Stimulated activated CD4-positive, alpha-beta T cell treated with anti-CD3 and anti-CD28 coated beads, Interleukin-1b, Interleukin-23, amount 100 ng/mL, for 48 hours (primary cell): ENCODE measurements at places on chromosomes 4 and X.

DNA sequence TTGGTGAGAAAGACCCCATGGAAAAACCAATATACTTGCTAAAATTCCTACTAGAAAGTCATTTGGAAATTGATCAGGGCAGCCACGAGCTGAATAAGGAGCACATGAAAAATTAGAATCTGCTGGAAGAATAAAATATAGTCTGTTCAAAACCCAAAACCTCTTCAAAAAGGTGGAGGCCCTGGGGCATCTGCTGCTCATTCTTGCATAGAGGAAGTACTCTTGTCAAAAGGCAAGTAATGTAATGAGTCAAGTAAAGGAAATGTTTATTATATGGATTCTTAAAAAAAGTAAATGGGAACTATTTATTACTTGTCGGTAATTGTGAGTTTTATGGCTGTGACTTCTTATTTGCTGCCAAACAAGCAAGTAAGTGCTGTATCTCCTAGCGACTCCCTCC lies 109.5 kb downstream of the GK start:
- no peak for DNase-seq

GRCh38 chr4:184587701-184588100 lies 61.5 kb downstream of the CASP3 start:
- DNase-seq: no peak

GRCh38 chr4:182421753-182422152 lies 178.6 kb downstream of the TENM3 start:
- no peak for DNase-seq

DNA sequence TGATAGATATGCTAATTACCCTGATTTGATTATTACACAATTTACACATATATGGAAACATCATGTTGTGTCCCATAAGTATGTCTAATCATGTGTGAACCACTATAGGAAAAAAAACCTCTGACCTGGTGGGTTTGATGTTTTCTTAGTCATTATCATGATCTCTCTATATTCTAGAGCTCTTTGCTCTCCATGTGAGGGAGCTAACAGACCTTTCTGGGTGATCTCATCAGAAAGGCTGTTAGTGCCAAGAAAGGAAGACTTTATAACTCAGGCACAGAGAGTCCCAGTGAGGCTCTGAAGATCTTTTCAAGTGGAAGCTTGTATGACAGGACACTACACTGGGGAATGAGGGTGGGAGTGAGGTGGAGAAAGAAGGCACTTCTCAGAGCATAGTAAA lies 527.7 kb upstream of the MAGEB2 start:
- no peak for DNase-seq

DNA sequence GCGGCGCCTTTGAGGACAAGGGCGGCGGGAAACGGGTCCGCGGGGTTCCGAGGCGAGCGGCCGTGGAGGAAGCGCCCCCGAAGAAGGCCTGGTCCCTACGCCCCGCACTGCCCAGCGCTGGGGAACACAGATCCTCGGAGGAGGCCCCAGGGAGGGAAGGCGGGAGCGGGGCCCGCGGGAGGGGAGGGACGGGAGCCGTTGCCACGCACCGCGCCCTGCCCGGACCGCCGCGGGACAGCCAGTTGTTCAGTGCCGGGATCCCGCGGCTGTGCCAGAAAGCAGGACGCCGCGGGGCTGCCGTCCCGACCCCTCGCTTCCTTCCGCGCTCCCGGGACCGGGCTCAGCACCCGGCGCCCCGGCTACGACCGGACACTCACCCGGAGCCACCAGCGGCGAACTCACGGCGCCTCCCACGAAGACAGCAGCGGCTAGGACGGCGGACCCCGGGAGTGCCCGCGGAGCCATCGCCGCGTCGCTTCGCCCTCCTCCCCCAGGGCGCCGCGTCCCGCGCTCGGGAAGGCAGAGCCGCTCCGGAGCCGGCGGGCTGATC lies 278 bp downstream of the RELL1 start:
- DNase-seq: peak; percentile 33

DNA sequence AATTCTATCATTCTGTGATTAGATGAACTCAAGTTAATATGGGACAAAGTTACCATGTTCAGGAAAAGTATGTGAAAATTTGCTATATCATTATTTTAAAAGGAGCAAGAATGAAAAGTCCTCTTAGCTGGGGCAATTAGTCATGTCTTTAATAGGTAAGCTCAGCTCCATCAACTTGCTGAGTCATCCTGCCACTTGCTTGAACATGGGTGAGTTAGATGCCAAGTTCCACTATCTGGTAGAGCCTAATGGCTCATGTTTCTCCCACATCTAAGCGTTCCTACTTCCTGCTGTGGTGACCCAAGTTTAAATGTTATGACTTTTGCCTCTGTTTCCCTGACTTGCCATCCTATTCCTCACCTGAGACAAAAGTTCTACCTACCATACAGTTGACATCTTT lies 276.8 kb downstream of the ZNF674 start:
- DNase-seq: peak; percentile 12

GRCh38 chrX:68571292-68571609 lies 72.4 kb downstream of the YIPF6 start:
- DNase-seq: peak; percentile 2

GRCh38 chrX:45806410-45807121 lies 605.9 kb upstream of the DIPK2B start:
- DNase-seq: peak; percentile 65

DNA sequence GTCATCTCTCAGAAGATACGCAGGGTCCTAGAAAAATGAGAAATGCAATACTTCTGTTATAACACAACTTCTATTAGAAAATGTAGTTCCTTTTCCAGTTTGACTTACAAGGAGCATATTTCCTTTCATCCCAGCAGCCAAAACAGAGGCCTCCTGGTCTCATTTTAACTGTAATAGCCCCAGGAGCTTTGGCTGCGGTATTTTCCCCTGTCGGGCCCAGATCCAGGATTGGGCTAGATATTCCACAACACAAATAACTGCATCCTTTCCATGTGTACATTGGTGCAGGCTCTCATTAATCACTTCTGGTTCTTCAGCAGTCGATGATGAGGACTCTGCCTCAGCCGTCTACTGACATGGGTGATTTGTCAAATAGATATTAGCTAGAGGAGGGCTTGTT lies 166.1 kb downstream of the TENM3 start:
- no peak for DNase-seq

DNA sequence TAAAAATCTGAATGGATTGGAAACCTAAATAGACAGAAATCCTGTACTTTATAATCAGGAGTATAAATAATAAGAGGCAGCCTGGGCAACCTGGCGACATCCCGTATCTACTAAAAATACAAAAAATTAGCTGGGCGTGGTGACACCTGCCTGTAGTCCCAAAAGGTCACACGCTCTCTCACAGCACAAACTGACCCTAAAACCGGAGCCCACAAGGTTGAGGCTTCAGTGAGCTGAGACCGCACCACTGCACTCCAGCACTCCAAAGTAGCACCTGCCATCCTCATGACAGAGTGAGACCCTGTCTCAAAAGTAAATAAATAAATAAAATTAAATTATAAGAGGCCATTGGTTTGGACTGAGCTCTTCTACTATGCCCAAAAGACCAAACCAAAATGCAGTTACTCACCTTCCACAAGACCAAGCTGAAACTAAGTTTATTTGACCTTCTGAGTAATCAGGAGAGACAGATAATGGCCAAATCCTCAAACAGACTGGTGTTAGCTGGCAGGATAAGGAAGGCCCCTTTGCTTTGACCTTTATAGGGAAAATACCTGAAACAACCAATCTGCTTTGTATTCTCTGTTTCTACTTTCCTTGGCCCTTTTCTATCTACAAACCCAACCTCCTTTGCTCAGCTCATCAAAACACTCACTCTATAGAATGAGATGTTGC lies 3.2 kb upstream of the GRSF1 start:
- DNase-seq: no peak

DNA sequence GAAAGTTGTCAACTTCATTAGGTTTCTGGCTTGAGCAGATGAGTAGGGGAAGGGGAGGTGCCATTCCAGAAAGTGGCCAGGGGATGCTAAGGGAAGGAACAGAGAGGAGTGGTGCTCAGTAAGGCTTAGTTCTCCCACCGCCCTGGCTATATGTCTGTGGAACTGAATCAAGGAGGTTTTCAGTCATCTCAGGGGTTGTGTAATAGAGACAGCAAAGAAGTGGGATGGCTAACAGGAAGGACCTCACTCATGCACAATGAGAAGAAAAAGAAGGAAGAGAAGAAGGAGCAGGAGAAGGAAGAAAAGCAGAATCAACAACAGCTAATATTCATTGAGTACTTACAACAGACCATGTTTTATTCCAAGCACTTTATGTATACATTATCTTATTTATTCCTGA lies 368.7 kb downstream of the MID1IP1 start:
- DNase-seq: no peak

DNA sequence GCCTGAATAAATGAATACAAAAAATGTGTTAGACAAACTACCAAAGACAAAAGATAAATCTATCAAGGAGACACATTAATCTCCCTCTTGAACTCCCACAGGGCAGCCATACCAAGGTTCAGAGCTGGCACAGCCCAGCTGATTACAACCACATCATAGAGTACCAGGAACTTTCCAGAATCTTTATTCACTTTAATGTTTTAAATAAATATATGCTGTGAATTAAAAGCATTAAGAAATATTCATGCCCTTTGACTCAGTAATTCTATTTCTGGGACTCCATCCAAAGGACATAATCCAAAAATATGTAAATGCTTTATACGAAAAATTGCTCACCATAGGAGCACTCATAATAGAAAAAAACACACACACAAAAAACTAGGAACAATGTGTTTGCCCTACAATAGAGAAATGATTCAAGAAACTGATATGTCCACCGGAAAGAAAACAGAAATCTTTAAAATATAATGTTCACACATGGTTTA lies 126.0 kb downstream of the LDB2 start:
- no peak for DNase-seq

- no peak for DNase-seq
Observed at GRCh38 chrX:112714357-112714918, 34.7 kb upstream of the LHFPL1 start.

GRCh38 chrX:2489446-2490445 lies 11.0 kb downstream of the DHRSX start:
- no peak for DNase-seq

GRCh38 chr4:39718366-39719323 lies 20.7 kb downstream of the UBE2K start:
- DNase-seq: no peak

DNA sequence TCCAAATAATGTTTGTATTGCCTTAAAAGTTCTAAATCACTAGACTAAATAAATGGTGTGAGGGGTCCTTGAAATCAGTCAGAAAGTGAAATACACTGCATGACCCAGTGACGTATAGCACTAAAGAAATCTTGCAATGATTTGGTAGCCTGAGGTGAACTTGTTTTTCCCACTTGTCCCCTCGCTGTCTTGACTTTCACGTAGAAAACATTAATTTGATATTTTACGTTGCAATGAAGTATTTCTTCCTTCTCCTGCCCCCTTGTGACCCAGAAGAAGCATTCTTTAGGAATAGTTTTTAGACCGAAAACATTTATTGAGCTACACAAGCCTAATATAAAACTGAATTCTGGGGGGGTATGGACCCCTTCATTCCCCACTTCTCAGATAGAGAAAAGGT lies 3.7 kb downstream of the KLB start:
- no peak for DNase-seq

GRCh38 chr4:153901220-153901619 lies 112.3 kb upstream of the SFRP2 start:
- DNase-seq: no peak

DNA sequence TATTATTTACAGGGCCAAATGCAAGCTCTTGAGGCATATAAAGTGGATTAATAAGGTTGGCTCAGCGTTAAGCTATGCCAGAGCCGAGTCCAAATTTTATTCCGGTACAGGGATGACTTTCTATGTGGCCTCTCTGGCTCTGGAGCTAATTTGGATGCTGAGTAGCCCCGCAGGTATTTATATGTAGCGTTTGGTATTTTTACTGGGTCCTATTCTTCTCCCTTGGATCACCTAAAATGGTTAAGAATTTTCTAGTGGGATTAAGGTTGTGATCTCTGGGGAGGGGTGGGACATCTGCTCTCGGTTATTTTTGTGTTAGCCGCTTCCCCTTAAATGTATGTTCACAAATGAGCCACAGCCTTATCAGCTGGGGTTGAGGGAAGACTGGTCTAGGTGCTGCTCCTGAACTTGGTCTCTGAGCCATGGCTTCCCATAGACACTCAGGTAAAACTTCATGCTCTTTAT lies 49.4 kb downstream of the FHL1 start:
- DNase-seq: no peak

GRCh38 chr4:175745329-175745728 lies 66.7 kb downstream of the GPM6A start:
- DNase-seq: no peak

DNA sequence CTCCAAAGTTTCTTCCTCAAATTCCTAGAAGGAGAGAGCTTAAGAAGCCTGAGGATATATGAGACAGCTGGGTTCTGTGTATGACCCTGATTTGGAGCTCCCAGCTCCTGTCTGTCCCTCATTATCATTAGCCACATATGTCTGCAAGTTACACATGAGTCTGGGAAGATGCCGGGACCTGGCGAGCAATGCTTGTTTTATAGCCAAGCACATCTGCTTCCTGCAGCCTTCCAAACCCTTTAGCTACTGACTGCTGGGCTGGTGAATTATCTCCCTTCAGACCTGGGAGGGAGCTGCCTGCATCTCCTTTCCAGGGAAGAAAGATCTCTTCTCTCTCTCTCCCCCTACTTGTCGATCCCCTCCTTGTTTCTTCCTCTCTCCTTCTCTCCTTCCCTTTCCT lies 556.7 kb upstream of the BOD1L1 start:
- no peak for DNase-seq

GRCh38 chr4:44210750-44211149 lies 237.9 kb downstream of the KCTD8 start:
- DNase-seq: no peak

DNA sequence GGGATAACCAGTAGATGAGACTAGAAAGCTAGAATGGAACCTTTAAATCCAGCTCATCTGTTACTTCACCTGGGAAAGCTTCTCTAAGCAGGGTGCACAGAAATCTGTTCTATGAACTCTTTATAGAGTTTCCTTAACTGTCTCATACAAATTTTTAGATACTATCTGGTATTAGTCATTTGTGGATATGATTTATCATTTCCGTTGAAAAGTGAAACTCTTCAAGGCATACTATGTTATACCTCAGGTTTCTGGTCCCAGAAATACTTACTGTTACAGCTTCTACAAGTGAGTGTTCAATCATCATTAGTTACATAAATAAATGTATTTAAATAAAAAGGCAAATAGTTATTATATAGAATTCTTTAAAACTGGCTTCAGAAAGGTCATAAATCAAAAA lies 298.3 kb upstream of the AGA start:
- no peak for DNase-seq

- no peak for DNase-seq
Observed at GRCh38 chrX:103362474-103362873, 6.2 kb downstream of the TCEAL9 start.
